ENCODE measurements at places on chromosomes 2 and 18.

GRCh38 chr2:127226520-127227263, 6.6 kb upstream of the CYP27C1 start:
- DNase-seq = peak; percentile 58

DNA sequence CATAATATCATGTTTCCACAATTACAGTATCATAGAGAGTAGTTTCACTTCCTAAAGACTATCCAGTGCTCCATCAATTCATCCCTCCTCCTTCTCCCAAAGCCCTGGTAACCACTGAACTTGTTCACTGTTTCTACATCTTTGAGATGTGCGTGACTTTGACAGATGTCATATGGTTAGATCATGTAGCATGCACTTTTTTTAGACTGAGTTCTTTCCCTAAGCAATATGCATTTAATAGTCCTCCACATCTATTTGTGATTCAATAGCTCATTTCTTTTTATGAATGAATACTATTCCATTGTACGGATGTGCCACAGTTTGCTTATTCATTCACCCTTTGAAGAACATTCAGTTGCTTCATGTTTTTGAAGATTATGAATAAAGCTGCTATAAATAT, 560.4 kb upstream of the LRRTM4 start:
- no peak for DNase-seq

DNA sequence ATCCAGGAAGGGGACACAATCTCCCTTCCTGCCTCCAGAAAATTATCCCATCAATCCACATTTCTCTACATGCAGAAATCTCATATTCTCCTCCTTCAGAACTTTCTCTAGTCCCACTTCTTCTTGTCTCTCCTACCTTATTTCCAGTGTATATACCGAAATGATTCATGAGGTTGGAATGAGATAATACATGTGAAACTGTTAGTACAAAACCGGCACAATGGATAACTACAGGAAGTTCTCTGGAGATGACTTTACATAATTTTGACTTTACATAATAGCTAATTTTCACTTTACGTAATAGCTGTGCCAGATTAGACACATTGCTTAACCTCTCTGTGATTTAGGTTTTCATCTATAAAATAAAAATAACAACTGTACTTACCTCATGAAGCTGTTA, 801.3 kb downstream of the ERBB4 start:
- peak; percentile 70 for DNase-seq

- peak; percentile 60 for DNase-seq
These were observed 207.9 kb downstream of the ARL4C start for GRCh38 chr2:234288974-234289455.

DNA sequence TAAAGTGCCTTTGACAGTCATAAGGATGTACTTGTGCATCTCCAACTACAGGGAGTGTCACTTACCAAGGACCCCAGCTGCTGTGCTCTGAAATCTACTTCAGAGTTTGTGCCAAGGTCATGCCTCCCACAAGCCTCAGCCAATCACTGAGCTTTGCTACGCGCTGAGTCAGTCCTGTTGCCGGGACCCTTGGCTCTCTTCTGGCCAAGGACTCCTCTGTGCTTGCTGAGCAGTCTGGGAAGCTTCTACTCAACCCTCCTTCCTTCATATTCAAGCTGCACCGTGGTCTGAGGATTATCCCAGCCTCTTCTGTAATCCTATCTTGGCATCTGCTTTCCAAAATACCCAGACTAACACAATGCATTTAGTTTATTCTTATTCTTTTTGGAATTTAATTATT, 398.9 kb upstream of the FANCL start:
- DNase-seq = no peak

- no peak for DNase-seq
These were observed 150.3 kb upstream of the RASGRP3 start for GRCh38 chr2:33326100-33326499.

DNA sequence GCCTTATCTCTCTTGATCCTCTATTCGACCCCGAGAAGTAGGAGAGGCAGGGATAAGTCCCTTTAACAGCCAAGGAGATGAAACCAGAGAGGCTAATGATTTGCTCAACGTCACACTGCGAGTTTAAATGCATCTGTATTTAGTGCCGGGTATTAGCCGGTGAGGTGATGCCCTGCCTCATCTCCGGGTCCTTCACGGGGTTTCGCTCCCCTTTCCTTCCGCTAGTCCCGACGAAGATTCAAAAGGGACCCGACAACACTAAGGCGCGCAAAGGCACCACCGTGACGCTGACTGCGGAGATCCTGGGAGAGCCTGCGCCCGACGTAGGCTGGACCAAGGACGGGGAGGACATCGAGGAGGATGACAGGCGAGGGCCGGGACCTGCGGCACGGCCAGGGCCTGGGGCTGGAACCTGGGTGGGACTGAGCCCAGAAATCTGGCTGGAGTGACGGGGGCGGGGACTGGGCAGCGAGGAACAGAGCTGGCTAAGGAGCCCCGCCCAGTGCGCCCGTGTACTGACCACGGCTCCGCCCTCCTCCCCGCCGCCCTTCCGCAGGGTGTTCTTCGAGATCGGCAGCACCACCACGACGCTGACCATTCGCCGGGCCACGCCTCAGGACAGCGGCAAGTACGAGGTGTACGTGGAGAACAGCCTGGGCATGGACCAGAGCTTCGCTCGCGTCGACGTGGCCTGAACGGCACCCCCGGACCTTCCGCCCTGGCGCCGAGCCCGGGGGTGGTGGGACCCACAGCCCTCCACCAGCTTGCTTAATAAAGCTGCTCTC, 1.0 kb upstream of the GMPPA start:
- peak; percentile 86 for DNase-seq

DNA sequence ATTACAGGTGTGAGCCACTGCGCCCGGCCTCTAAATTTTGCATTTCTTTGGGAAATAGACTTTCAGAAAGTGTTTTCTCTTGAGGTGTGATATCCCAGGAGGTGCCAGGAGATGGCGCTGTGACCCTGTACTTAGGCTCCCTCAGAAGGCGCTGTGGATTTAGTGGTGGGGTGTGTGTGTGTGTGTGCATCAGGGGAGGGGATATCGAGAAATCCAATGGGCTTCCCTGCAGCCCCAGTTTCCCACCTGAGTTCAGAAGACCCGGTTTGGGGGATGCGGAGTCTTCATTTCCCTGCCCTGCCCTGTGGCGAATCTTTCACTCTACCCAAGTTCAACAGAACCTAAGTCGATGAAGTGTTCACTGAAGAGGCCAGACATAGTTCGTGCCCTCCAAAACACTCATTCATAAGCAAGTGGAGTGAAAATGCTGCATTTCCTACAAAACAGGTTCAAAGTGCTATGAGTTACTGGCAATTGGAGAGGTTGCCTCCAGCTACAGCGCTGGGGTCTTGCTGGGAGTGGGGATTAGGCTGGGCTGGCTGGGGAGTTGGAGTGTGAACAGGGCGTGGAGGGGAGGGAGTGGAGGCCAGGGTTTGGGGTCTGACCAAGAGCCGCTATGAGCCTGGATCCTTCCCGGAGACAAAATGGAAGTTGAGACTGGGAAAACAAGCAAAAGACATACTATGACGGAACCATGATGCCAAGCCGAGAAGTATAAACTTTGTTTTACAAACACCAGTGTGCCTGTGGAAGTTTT, 6.5 kb upstream of the WNT6 start:
- peak; percentile 75 for DNase-seq

DNA sequence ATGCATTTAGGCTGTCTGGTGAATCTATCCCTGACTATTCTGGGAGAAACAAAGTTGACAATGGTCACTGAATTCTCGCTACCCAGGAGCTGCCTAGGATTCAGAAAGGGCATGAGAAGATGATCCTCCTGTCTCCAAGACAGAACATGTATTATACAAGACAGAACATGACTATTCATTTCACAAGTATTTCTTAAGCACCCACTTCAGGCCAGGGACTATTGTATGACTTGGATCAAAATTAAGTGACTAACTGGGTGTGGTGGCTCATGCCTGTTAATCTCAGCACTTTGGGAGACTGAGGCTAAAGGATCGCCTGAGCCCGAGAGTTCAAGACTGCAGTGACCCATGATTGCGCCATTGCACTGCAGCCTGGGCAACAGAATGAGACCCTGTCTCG, 235.8 kb upstream of the RAB12 start:
- peak; percentile 53 for DNase-seq

DNA sequence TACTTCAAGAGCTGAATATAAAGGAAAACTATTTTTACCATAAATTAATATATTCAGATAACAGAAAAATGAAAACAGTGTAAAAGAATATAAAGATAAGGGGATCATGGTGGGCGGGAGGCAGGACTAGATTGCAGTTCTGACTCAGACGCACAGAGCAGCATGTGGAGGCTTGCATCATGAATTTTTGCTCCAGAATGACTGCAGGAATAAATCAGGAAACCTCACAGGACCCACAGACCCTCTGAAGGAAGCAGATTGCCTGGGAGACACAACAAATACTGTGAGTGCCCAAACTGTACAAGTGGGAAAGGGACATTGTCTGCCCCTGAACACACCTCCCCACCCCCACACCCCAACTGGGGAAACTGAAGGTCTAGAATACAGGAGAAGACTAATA, 19.2 kb upstream of the SIGLEC15 start:
- peak; percentile 71 for DNase-seq

DNA sequence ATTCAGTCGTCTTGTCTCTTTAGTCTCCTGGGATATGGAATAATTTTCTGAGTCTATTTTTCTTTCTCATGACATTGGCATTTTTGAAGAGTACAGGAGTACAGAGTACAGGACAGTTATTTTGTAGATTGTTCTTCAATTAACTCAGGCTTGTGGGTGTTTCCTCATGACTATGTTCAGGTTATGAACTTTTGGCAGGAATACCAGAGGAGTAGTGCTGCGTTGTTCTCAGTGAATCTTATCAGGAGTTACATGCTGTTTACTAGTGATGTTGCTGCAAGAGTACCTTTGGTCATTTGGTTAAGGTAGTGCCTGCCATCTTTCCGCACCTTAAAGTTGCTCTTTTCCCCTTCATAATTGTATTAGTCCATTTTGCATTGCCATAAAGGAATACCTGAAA, 41.3 kb upstream of the AGFG1 start:
- DNase-seq = peak; percentile 64

- peak; percentile 25 for DNase-seq
These were observed 17.7 kb downstream of the ETAA1 start for GRCh38 chr2:67414867-67415266.

GRCh38 chr2:57160976-57161375, 885.6 kb upstream of the VRK2 start:
- DNase-seq = peak; percentile 76

- DNase-seq = peak; percentile 73
These were observed 99.3 kb upstream of the DNAJC10 start for GRCh38 chr2:182616471-182617393.

- no peak for DNase-seq
These were observed 225.3 kb downstream of the MC4R start for GRCh38 chr18:60147323-60147722.

- DNase-seq = no peak
These were observed 75.0 kb upstream of the TANC1 start for GRCh38 chr2:158893474-158893873.

DNA sequence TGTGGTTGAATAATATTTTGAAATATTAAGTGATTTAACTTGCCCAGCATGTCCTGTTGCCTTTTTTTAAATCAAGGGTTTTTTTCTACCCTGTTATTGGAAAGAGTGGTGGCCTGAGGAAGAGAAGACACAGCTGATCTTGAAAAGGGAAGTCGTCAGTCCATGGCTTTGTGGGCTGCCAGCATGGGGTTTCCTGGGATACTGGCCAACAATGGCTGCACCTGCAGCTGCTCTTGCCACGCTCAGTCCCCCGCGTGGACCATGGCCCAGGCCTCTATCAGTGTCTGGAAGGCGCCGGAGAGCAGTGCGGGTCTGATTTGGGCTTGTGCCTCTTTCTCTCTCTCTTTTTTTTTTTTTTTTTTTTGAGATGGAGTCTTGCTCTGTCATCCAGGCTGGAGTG, 99.3 kb downstream of the ASB1 start:
- DNase-seq = no peak

GRCh38 chr2:56287974-56288373, 104.2 kb downstream of the CCDC85A start:
- no peak for DNase-seq

GRCh38 chr2:226758921-226759640, 40.5 kb downstream of the IRS1 start:
- DNase-seq = peak; percentile 79

DNA sequence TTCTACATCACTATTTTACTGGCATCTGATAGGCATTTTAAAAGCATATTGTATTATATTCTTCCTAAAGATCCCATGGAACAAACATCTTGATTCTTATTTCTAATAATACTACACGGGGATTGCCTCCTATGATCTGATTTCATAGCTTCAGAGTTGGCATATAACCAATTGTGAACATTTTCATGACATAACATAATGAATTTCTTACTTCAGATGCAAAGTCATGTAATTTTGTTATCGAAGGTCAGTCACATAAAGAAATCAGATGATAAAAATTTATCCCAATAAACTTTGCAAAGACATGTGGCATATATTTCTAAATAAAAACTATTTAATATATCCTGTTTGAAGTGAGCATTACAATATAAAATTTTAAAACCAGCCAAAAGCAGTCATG, 93.3 kb downstream of the COL5A2 start:
- DNase-seq = no peak

- peak; percentile 88 for DNase-seq
These were observed 40.1 kb downstream of the DOCK10 start for GRCh38 chr2:225002039-225002655.

DNA sequence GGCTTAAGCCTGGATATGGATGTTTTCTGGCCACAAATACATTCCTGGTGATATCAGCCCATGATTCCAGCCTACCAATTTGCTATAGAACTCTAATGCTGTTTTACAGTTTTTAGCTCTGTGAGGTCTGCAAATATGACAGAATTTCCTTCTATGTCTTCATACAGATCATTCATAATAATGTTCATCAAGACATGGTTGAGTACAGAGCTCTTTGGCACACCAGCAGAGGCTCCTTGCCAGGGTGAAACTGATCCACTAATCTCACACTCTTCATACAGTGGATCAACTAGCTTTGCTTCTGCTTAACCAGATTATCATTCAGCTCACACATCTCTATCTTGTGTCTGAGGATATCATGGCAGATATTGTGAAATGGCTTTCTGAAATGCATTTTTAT, 672.1 kb downstream of the STK39 start:
- DNase-seq = no peak

DNA sequence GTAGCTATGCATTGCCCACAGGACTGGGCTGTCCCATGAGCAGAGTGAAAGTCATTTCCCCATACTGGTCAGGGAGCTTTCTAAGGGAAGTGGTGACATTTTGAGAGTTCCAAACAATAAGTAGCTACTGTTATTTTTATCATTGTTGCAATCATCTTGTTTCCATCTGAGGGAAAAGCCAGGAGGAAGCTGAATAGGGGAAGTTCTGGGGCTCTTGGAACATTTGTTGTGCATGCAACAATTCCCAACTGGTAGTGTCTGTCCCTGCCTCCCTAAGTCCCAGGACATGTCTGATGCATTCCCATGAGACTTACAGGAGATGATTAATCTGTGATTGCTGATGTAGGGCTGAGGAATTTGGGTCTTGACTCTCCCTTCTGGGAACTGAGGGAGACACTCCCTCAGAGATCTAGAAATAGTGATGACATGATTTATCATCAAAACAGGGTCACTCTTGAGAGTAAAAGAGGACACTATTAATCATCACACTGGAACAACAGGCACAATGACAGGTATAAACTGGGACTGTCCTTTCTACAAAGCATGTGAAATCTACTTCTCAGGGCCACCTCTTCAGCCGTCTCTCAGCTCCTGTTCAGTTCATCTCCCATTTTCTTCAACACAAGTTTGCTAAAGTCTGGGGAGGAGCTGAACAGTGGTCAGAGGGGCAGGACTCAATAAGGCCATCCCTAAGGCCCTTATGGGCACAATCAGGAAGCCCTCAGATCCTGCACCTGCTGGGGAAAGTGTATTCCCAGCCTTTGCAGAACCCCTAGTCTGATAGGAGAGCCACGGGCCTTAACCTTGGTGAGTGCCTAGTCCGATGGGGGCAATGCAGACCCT, 28.0 kb upstream of the MARCO start:
- DNase-seq = no peak

- no peak for DNase-seq
These were observed 52.7 kb upstream of the LDLRAD4 start for GRCh38 chr18:13165636-13166423.
